Stimulated activated CD8-positive, alpha-beta memory T cell treated with anti-CD3 and anti-CD28 coated beads, Interleukin-7, amount 100 ng/mL, for 24 hours (primary cell): ENCODE measurements at places on chromosomes 1 and 21.

GRCh38 chr21:37408464-37409193, 42.1 kb downstream of the DYRK1A start:
- DNase-seq, result no peak

GRCh38 chr1:234230414-234230862, 142.8 kb upstream of the COA6 start:
- no peak for DNase-seq

DNA sequence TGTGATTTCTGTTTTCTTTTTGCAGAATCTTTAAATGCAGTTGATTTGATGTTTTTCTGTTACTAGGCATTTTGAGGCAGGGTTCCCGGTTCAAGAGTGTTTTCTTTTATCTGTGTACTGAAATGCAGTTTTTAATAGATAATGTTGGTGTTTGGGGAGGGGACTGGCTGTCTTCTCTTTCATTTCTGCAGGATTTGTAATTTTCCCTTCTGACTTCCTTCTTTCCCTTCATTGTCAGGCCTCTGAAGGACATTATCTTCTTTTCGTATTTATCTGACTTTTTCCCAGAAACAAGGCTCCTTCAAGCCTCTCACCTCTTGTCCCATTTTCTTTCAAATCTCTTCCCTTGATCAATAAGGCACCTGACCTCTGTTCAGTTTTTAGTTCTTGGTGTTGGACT, 1.5 kb upstream of the GALNT2 start:
- DNase-seq, result no peak

DNA sequence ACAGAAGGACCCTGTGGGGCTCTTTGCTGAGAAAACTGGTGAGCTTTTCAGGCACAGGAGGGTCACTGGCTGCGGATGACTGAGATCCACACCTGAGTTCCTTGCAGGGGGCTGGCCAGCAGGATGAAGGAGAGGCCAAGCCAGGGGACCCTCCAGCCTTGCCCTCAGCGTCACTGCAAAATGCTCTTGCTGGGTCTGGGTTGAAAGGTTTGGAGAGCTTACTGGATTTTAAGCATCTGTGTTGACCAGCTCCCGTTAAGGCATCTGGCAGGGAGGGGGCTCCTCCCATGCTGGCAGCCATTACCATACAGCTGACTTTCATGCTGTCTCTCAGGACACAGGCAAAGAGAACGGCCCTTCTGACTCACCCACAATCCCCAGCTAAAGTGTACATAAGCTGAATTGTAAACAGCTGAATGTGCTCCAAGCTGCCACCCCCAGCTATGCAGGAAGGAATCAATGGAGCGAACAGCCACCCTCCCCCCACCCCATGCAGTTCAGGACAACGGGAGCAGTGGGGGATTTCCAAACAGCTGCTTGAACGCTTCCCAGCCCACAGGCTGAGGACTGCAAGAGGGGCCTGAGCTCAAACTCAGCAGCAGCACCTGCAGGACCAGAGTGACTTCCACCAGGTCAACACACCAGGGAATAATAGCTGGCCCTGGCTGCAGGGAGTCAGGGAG, 21.3 kb upstream of the A3GALT2 start:
- no peak for DNase-seq

DNA sequence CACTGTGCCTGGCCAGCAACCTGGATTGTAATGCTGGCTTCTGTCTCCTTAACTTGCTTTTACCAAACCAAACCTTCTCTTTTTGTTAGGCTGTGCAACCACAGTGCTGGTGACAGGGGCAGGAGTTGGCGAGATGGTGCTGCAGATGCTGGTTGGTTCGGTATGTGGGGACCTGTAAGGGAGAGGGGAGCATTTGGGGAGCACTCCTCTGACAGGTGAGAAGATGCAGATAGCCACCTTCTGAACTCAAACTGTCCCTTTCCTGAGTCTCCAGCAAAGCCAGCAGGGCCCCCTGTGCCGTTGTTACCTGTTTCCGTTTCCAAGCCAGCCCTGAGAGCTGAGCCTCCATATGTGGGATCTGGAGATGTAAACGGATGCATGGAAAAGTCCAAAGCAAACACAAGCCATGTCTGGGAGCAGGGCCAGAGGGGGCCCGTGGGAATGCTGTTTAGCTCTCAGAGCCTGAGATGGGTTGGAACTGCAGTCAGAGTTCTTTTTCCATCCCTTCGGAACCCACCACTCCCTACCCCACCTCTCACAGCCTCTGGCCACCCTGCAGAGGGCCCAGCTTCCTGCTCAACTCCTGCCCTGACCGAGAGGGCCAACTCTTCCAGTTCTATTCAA, 34.0 kb downstream of the ELK4 start:
- DNase-seq, result no peak

DNA sequence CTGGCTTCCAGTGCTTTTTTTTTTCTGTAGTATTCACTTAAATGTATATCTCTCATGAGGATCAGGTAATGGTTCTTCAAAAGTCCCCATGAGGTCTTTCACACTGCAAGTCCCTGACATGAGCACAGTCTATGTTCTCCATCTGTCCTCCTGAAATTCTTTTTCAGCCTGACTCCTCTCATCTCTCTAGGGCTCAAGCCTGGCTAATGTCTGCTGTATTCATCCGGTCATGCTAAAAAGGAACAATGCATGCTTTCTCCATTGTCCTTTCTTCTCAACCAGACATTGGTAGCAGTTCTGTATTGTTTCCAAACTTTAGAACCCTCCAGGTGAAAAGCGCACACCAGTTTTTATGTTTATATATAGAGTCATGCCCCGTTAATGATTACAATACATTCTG, 368.3 kb upstream of the OLFM3 start:
- DNase-seq, result no peak

DNA sequence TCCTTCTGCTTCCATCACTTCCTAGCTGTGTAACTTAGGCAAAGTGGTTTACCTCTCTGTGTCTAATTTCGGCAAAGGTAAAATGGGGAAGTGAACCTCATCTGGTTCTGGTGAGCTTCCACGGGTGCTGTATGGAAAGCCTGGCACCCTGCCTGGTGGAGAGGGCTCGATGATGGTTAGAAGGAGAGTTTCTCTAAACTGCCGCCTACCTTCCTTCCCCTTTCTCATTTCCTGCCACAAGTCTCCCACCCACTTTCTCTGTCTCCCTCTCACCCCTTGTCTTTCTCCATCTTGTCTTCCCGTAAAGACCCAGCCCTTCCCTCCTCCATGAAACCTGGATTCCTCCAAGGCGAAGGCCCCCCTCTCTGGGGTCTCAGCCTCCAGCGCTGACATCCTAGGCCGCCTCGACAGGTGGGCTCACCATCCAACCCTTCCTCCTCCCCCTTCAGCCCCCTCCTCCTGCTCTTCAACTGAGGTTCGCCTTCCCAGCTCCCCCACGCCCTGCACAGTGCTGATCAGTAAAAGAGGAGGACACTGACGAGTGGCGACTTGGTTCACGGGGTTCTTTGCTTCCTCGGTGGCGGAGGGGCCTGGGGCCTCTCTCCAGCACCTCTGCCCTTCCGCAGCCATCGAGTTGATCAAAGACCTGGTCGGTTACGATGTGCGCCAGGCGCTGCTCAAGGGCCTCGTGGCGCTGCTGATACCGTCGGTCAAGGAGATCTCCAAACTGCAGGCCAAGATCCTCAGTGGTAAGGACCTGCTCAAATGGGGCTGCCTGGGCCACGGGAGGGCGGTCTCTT, 7.3 kb downstream of the RNU5D-1 start:
- no peak for DNase-seq

DNA sequence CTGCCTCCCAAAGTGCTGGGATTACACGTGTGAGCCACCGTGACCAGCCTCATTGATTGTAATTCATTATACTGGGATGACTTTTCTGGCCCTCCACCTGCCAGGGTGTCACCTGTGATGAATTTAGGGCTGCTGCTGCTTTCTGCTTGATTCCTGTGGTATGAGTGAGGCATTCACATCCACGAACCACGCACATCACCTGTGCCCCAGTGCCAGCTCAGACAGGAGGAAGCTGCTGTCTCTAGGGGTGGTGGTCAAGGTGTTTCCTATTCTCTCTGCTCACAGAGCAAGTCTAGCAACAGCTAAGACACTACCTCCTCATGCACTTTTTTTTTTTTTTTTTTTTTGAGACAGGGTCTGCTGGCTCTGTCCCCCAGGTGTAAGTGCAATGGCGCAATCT, 12.3 kb upstream of the LDLRAD2 start:
- DNase-seq, result no peak

GRCh38 chr1:42756956-42757891, 9.6 kb downstream of the P3H1 start:
- DNase-seq, result no peak

DNA sequence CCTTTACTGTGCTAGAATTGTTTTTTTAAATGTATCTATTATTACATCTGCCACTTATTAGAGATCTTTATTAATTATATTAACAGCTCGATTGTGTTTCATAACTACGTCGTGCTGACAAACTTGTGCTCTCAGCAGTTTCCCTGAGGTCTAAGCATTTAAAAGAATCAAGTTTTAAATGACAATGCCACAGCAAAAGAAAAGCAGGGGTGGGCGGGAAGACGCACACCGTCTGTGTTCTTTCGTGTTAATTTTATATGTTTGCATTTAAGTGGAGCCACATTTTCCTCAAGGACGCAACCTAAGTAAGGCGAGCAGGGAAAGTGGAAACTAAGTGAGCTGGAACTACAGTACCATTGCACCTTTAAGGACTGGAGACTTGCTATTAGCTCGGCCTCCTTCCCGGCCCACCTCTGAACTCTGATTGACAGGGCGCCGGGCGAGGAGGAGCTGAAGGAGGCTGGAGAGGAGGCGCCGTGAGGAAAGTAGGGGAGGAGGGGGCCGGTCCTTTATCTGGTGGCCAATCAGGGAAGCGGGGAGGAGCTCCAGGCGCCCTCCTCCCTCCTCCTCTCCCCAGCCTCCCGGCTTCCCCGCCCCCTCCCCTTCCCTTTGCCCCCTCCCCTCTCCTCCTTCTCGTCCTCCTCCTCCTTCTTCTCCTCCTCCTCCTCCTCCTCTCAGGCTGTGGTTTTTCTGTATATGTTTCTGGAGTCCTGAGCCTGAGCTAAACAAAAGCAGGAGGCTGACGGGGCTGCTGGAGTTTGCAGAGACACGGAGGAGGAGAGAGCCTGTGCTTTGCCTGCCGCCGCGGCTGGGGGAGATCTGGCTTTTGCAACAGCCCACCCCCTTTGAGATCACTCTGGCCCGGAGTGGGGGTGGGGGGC, at the start of gene PBX1:
Gene PBX1 (plus strand): TSS at position 724 of the 881 bp plus-strand sequence.
- DNase-seq, result peak; percentile 52

GRCh38 chr21:42133131-42133530, 62.0 kb downstream of the UMODL1 start:
- DNase-seq, result no peak

- DNase-seq, result no peak
Observed at GRCh38 chr1:59707178-59707791, 107.5 kb upstream of the HOOK1 start.

GRCh38 chr1:222772996-222773379, 36.0 kb downstream of the FAM177B start:
- no peak for DNase-seq

DNA sequence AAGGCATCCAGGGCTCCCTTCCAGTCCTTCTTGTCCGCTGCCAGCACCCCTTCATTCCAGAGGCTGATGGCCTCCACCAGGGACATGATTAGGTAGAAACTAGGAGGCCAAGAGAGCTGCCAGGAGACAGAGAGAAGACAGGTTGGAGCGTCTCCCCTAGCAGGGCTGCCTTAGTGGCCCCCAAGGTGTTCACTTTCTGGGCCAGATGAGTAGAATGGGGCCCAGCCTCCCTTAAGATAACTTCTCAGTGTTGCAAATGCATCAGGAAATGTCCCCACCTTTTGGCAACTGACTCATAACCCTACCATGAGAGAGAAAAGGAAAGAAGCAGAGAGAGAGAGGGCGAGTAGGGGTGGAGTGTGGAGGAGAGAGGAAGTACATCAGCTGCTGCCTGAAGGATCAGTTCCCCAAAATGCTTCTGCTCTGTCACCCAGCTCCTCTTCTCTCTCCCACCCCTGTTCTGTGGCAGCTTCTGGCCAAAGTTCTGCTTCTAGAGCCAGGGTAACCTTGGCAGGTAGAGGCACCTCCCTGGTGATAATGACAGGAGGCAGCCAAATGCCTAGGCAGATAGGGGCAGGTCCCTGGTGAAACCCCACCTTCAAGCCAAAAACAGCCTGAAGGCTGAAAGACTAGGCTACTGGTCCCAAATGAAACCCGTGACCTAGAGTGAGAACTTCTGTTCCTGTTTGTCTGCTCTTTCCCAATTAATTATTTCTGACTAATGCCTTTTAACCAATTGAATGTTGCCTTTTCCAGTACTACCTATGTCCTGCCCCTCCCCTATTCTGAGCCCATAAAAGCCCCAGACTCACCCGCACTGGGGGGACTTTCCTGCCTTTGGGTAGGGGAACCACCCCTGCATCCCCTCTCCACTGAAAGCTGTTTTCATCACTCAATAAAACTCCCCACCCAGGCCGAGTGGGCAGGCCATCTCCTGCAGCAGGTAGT, at the start of gene NCF2:
Gene NCF2 (minus strand): TSS at position 216 of the 948 bp plus-strand sequence. CDS start 130 bp downstream, at position 86.
- no peak for DNase-seq

DNA sequence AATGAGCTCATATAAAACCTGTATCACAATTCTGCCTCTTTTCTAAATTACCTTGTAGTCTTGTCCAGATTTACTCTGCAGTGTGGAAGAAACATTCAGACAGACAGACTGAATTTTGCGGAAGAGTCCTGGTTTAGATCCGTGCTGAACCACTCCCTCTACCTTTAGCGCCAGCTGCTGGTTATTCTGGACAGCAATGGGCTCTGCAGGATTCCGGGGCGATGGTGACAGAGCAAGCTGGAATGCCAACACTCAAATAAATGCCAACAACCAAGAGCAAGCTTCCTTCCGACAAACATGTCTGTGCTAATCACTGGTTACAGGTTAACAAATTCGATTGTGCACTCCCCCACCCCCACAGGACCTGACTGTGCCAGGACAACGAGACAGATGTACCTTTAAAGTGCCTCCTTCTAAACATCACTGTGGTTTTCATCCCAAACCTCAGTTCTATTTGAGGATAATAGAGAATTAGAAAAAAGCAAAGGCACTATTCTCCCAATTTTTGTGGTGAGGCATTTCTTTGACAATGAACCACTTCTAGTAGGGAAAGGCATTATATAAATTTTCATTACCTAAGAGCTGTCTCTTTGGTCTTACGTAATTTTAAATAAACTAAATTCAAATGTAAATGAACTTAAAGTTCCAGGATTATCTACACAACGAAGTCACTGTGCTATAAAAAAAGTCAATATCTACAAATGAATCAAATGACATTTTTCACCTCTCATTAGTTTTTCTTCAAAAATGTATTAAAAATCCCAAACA, 90.4 kb downstream of the INTS7 start:
- no peak for DNase-seq

DNA sequence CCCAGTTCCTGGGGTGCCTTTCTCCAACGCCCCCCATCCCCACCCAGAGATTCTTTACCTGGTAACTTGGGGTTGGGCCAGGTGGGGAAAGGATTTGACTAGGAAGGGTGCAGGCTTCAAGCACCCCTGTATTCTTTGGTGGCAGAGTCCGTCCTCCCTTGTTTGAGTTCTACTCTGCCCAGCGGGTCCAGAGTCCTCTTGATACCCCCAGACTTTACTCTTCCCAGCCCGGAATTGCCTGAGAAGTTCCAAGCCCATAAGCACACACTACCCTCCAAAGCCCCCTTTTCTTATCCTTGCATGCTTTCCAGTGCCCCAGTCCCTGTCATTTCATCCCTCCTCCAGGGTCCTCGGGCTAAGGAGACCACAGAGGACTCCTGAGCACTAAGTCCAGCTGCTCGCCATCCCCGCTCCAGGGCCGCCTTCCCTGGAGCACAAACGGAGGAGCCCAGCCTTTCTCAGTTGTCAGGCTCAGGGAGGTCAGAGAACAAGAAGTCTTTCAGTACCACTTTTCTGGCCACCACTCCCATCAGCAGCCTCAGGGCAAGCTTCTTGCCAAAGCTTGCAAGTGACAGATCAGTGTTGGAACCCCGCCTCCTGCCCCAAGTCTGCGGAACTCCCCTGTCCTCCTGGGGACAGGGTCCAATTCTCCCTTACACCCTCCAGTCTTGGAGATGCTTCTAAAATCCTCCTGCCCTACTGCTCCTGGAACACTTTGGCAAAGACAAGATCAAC, 12.2 kb downstream of the SLC45A3 start:
- DNase-seq, result no peak
